Right renal cortex interstitium (tissue), 3 donors: ENCODE measurements at places on chromosomes 1 and 21. TPM values are rescaled to one million over a fixed set of nuclear protein-coding genes. Genes with fewer than 3 reads are reported as not detected.

Gene GJA4
- 20.3 TPM for polyA plus RNA-seq

Gene BRDT
- polyA plus RNA-seq = 0.31 TPM

Gene SPATA1
- 2.0 TPM for polyA plus RNA-seq

Gene HTR6
- polyA plus RNA-seq = 1.4 TPM

Gene PDC
- not detected for polyA plus RNA-seq

Gene UBE2U
- not detected for polyA plus RNA-seq

Gene CCDC185
- polyA plus RNA-seq = 0.06 TPM

Gene HFM1
- polyA plus RNA-seq = 6.8 TPM

Gene FCGR2B
- 0.98 TPM for polyA plus RNA-seq

Gene PDXK
- 65.7 TPM for polyA plus RNA-seq

DNA sequence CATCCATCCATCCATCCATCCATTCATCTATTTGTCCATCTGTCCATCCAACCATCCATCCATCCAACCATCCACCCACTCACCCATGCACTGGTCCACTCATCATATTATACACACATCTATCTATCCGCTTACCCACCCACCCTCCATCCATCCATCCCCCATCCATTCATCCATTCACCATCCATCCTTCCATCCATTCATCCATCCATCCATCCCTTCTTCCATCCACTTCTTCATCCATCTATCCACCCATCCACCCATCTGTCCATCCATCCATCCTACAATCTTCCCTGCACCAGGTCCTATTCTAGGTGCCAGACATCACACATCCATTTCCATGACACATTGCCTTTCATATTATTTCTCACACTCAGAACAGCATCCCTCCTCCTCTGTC, 87.1 kb upstream of the ROR1 start:
- no peak for DNase-seq

DNA sequence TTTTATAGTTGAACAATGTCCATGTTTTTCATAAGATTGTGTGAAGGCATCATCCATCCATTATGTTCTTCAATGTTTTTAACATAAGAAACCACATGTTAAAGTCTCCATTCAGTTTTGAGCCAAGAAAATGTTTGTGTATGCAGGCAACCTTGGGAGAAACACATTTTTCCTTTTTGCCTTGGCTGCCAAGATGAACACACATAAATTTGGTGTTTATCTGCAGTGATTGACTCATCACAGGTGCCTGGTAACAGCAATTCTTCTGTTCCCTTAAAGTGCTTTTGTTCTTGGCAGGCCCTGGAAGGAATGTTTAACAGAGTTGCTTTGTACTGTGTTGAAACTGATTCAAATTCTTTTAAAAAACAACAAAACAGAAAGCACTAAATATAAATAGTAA, 709.9 kb upstream of the ADGRL4 start:
- no peak for DNase-seq

DNA sequence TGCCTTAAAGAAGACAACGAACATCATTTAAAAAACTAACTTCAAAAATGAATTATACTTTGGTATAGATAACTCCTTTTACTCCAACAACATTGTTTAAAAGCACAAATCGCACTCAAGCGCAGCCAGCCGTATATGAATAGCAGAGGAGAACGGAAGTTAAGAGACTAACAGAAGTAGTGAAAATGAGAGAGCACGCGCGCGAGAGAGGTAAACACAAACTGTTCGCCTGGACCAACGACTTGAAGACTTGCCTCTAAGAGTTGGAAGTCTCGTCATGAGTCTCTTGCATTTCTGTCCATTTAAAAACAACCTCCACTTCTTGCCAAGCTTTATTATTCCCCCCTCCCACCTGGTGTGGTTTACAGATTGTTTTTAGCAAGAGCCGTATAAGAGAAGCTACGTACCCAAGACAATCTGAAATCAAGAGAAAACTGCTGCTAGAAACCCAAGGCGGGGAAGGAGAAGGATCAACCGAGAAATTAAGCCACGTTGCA, 479 bp downstream of the SELENOF start:
- no peak for DNase-seq

GRCh38 chr21:41537356-41537755, 29.4 kb upstream of the TMPRSS2 start:
- no peak for DNase-seq

DNA sequence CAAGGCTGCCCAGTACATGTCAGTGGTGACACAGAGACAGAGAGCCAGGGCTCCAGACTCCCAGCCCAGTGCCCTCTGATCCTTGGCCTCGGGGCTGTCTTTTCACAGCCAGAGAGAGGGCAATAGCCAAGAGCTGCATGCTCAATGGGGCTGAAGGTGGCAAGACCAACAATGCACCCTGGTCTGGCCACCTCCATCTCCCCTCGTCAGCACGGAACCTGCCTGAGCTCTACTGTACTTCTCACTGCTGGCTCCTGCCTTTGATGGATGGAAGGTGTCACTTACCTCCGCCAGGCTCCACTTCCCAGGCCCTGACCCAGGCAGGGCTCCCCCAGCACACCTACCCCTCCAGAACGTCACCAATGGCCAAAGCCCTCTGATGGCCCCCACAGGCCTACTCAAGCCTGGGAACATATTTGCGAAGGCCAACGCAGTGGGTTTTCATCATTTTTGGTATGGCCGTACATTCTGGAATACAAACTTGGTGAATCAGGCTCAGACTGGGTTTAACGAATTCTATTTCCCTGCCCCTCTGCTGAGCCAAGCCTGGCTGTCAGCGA, 88.1 kb downstream of the DMRTB1 start:
- DNase-seq = no peak

DNA sequence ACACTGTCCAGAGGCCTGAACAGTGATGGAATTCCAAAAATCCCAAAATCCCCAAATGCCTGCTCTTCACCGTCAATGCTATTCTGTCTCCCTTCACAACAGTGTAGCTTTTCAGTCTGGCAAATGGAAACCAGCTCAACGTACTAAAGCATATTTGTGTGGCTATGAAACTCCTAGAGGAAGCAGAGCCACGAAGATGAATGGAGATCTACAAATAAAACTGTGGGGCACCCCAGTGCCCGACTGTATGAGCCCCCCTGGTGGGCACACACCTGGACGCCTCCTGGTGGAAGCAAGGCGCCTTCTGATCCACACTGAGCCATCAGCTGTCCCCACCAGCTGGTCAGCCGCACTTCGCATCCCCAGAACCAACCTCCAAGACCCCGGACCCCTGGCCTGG, 129.1 kb upstream of the SOD1 start:
- DNase-seq = no peak

- no peak for DNase-seq
Measured at GRCh38 chr1:19010995-19011844, 54.7 kb upstream of the IFFO2 start.

GRCh38 chr1:215824245-215824644, 257.1 kb downstream of the KCTD3 start:
- DNase-seq = no peak

GRCh38 chr1:48182439-48182838, 40.1 kb upstream of the SLC5A9 start:
- DNase-seq = no peak

DNA sequence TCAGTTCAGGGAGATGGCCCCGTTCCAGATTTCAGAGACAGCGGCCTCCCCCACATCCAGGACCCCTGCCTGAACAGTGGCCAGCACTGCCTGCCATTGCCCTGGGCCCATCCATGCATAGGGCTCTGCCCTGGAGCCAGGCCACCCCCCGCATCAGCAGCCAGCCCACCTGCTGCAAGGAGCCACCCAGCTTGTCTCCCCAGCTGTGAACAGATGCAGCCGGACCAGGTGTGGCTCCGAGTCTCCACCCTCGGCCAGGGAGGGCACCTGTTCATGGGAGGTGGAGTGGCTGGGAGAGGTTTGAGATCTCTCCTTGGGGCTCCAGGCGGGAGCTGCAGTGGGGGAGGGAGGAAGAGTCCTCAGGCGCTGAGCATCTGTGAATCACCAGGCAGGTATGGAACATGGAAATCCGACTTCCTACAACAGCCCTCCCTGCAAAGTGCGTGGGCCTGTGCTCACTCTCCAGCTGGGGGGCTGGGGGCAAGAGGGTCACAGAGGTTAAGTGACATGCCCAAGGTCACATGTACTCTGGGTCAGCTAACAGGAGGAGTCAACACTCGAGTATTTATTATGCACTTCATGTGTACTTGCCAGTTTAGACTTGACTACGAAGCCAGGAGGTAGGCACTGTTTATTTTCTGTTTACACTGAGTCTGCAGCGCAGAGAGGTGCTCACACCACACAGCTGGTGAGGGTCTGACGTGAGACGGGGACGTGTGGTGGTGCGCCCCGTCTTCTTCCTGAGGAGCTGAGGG, 4.8 kb upstream of the HES5 start:
- no peak for DNase-seq

DNA sequence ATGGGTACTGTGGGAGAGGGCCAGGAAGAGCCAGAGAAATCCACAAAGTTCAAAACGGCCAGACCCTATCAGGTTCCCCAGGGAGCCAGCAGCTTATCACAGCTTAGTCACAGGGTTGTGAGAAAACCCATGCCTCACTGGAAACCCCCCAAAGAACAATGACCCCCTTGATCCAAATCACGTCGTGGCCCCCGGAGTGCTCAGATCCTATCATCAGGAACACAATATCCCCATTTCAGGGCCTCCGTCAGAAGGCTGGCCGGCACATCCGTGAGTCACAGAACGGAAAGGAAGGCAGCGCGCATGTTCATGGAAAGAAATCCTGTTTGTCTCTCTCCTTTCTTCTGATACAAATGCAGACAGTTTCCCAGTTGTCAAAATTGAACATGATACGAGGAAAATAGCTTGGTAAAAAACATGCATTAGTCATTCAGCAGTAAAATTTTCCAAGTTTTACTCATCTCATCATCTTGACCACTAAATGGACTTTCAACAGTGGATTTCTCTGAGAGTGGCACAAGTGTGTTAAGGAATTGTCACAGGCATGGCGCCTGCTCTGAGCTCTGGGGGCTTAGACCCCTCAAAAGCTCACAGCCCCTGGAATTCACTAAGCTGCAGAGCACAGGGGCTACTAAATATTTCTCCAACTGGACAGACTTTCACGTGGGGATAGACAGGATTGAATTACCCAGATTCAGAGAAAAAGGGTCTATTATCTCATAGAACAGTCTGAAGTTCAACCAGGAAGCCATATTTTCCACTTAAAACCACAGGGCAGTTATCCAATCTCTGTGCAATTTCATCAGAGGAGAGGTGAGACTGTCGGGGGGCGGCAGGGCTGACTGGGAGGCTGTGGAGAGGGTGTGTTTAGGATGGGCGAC, 124.8 kb downstream of the RIPK4 start:
- no peak for DNase-seq

DNA sequence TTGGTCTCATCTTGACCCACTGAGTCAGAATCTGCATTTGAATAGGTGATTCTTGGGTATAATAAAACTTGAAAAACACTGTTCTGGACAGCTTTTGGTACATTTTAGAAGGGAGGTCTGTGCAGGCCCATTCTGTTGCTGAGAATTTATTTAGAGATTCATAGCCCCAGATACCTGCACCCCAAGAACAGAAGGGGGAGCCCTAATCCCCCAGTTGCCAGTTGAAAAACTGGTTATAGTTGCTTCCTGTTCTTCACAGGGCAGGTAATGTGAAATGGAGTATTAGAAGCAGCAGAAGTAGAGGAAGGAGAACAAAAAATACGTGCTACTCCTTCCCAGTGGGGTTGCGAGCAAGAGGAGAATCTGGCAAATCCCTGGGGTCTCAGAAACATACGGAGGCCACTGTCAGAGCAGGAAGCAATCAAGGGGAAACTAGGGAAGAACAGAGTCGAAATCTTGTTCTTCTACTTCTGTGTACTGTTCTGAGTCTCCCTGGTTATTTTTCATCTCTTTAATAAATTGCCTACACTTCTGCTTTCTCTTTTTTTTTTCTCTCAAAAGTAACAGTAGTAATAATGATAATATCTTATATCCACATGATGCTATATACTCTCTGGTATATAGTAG, 4.6 kb upstream of the CLCA2 start:
- no peak for DNase-seq

GRCh38 chr1:94418664-94419655, 771 bp downstream of the ABCD3 start:
- DNase-seq = no peak

DNA sequence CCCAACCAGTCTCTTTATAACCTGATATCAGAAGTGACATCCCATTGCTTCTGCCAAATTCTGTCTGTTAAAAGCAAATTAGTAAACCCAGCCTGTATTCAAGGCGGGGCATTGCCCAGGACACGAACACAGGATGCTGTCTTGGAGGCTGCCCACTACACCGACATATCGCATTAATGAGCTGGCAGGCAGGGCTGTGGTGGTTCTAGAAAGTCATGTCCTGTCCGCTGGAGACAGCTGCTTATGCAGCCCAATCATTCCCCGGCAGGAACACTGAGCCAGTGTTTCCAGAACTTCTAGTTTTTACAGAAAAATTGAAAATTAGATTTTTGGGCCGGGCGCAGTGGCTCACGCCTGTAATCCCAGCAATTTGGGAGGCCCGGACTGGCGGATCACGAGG, 19.3 kb downstream of the C1orf167 start:
- DNase-seq = no peak

GRCh38 chr1:187948170-187948794, 1119.5 kb downstream of the PLA2G4A start:
- no peak for DNase-seq

DNA sequence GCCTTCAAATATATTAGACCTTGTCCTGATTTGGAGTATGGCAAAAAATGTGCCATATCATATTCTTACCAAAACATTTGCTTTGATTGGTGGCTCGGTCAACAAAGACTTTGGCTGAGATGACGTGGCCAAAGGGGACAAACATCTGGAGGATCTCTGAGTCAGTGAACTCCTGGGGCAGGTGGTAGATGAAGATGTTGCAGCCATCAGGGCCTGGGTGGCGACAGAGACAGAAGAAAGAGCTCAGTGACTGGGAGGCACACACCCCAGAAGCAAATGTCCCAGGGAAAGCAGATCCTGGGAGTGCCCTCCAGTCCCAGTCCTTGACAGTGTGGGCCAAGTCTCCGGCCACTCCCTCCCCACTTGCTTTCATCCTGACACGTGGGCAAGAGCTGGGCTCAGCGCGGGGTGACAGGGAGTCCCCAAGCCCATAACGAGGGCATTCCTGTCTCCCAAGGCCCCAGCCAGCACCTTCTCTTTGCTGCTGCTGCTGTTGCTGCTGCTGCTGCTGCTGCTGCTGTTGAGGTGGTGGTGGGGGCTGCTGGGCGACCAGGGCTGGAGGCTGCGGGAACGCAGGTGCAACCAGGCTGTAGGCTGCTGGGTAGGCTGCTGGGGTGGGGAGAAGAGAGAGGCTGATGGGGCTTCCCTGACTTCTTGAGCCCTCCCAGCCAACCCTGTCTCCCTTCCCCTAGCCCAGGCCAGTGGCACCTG, 10.7 kb downstream of the CELF3 start:
- DNase-seq = no peak

DNA sequence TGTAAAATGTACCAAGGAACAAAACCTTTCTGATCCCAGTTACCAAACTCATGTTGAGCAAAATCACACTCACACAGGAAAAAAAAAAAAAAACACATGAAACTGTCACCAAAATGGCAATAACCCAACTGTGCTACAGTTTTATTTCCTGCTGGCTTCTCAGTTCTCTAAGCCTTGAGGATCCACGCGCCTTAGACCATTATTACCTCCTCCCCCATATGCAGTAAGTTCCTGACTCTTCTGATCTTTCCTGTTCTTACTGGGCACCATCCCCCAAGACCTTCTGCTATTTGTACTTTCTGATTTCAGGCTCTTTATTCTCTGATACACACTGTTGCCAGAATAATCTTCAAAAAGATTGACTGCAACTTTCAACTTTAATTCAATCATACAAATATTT, 79.6 kb downstream of the SLC45A1 start:
- DNase-seq = no peak

GRCh38 chr1:115076384-115076915, 12.9 kb downstream of the TSPAN2 start:
- DNase-seq = no peak
